ENCODE measurements at places on chromosomes 16 and 17. TPM values are rescaled to one million over a fixed set of nuclear protein-coding genes. Genes with fewer than 3 reads are reported as not detected.
A peak's percentile ranks its signal among the peaks of the same experiment; 100 is the strongest.

DNA sequence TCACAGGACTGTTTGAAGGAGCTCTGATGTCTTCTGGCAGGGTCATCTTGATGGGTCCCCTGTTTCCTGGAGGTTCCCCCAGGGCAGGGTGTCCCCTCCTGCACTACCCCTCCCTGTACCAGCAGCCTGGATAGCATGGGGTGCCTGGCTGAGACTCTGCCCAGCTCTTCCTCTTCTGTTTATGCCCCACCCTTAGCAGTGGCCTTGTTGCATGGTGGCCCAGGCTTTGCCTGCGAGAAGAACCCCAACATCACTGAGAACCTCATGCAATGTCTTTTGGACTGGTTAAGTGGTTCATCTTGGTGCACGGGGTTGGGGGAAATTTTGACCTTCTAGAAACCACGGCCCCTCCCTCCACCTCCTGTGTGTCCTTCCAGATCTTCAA lies 121.8 kb downstream of the IRX3 start:
- no peak for DNase-seq

DNA sequence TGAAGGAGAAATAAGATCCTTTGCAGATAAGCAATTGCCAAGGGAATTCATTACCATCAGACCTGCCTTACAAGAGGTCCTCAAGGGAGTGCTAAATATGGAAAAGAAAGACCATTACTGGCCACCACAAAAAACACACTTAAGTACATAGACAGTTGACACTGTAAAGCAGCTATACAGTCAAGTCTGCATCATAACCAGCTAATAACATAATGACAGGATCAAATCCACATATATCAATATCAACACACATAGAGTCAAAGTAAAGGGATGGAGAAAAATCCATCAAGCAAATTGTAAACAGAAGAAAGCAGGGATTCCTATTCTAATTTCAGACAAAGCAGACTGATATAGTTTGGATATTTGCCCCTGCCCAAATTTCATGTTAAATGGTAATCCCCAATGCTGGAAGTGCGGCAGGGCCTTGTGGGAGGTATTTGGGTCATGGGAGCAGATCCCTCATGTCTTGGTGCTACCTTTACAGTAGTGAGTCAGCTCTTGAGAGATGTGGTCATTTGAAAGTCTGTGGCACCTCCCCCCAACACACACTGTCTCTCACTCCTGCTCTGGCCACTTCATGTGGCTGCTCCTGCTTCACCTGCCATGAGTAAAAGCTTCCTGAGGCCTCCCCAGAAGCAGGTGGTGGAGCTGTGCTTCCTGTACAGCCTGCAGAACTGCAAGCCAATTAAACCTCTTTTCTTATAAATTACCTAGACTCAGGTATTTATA lies 32.8 kb downstream of the TANC2 start:
- no peak for DNase-seq

GRCh38 chr16:59573528-59574271 lies 839.6 kb upstream of the GOT2 start:
- no peak for DNase-seq

GRCh38 chr16:48014349-48015135 lies 141.3 kb downstream of the ABCC12 start:
- DNase-seq = no peak

GRCh38 chr17:77285594-77286390 lies 145.0 kb downstream of the SEC14L1 start:
- DNase-seq = peak; percentile 85

DNA sequence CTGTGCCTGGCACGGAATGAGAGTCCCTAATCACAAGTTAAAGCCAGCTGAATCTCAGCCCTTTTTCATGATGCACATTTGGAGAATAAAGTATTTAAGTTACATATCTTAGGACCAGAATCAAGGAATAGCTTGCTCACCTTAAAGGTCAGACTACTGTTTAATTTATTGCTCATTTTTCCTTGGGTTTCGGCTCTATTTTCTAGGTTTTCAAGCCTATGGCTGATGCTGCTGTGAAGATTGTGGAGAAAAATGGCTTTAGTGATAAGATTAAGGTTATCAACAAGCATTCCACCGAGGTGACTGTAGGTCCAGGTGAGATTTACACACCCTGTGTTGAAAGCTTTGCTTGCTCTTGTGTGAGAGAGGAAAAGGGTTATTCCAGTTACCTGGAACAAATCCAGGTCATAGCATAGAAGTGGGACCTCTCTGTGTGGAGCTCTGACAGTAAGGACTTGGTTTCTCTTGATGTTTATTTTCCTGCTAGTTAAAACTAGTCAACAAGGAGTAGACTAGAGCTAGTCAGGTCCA lies 18.1 kb downstream of the PRMT7 start:
- DNase-seq = no peak

DNA sequence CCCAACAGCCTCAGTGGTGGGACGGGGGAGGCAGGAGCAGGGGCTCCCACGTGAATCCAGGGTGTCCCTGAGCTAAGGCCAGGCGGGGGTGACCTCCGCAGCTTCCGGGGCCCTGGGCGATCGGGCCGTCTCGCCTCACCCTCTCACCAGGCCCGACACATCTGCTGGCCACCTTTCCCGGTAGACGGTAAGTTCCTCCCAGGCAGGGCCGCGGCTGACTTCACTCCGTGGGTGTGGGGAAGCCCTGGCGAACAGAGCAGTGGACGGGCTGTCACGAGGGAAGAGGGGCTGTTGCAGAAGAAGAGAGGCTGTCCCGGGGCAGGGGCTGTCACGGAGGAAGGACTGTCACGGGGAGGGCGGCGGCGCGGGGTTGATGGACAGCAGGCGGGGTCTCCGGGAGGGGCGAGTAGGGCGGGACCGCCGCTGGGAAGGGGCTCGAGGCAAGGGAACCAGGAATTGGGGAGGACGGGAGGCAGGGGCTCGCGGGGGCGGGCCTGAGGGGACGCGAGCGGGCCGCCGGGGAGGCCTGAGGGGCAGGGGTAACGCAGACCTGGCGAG lies 498 bp downstream of the PKMYT1 start:
- no peak for DNase-seq

GRCh38 chr16:67506468-67506867 lies 22.2 kb upstream of the RIPOR1 start:
- DNase-seq = no peak

- peak; percentile 65 for DNase-seq
These were observed 82.2 kb downstream of the TNRC6C start for GRCh38 chr17:78040440-78041385.

DNA sequence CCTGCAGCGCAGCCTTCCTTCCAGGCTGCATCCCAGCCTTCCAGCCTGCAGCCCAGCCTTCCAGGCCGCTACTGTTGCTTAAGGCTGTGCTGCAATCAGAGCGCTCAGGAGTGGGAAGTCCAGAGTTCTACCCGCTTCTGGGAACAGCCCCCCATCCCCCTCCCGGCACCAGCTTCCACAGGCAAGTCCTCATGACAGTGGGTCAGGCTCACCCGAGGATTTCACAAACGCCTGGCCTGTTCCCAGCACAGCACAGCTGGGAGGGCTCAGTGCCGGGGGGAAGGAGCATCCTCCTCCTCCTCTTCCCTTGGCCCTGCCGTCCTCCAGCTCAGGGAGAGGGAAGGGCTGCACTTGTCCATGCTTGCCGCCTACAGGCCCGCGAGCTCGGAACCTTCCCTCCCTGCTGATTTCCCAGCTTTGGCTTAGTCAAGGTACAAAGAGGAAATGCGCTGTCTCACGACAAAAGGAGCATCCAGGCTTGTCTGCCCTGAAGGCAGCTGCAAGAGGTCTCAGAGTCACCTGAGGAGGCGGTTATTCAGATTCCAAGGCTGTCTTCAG lies 8.3 kb downstream of the SOCS3 start:
- peak; percentile 97 for DNase-seq

DNA sequence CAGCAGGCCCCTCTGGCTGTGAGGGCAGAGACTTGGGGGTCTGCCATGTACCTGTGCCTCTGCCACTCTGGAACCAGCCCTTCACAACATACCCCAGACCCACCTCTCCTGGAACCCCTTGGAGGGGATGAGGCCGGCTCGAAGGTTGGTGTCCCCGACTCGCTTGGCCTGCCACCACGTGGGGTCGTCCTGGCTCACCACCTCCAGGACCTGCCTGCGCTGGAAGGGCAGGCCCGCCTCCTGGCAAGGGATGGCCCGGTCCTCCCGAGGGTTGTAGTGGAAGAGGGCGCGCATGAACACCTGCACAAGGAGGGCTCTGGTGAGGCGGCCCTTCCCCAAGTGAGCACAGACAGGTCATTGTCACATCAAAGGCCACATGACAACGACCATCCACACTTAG lies 12.2 kb downstream of the MPP3 start:
- DNase-seq = peak; percentile 68

GRCh38 chr17:39701012-39701783 lies 1.3 kb downstream of the ERBB2 start:
- DNase-seq = no peak

GRCh38 chr16:48524348-48525200 lies 85.4 kb downstream of the N4BP1 start:
- DNase-seq = peak; percentile 22

DNA sequence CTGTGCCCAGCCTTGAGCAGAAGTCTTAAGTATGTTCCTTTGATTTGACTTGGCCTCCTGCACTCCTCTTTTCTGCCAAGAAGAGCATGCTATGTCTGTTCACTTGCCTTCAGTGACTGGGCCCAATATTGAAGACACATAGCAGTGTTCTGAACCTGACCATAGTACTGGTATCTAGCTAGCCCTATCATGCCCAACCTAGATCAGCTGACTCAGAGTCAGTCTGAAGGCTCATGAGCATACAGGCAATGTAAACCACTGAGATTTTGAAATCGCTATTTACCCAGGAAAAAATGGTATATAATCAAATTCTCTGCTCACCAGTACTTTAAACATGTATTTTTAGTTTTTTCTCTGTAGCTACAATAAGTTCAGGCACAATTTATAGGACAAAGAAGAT lies 129.4 kb downstream of the TANC2 start:
- no peak for DNase-seq

GRCh38 chr17:66483906-66484305 lies 181.5 kb downstream of the PRKCA start:
- DNase-seq = no peak

GRCh38 chr16:68478526-68479250 lies 30.4 kb upstream of the SMPD3 start:
- DNase-seq = no peak

- DNase-seq = no peak
These were observed 14.7 kb downstream of the AOC3 start for GRCh38 chr17:42865638-42866094.

DNA sequence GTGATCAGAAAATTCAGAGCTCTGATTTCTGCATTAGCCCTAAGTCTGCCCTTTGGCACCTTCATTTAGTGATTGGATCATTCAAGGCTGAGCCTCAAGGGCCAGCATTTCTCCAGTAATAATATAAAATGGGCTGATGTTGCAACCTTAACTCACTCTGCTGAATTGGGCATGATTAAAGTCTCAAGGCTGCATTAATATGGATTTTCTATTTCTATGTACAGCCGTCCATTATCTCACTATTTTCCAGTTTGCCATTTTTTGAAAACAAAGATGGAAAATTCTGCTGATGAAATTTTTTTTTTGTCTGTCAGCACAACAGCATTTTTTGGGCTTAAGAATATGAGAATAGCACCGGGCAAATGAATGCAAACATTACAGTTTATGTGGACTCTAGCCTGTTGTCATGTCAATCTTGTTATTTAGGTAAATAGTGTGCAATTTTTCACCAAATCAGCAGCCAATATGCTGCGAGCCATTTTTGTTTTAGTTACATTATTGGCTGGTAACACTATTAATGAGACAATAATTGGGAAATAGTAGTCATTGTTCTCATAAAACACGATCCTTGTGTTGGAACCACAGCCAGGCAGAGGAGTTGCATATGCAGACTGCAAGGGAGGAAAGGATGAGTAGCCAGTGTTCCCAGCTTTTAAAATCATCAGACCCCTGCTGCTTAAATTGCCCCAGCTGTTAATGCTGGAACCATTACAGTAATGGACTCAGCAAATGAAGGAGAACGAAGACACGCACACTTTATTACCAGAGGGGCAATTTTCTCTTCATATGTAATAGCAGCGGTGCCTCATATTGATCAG lies 10.5 kb downstream of the FTO start:
- no peak for DNase-seq

- DNase-seq = no peak
These were observed 45.2 kb upstream of the STAC2 start for GRCh38 chr17:39270923-39271322.

GRCh38 chr17:696369-696768 lies 18.3 kb downstream of the VPS53 start:
- no peak for DNase-seq

DNA sequence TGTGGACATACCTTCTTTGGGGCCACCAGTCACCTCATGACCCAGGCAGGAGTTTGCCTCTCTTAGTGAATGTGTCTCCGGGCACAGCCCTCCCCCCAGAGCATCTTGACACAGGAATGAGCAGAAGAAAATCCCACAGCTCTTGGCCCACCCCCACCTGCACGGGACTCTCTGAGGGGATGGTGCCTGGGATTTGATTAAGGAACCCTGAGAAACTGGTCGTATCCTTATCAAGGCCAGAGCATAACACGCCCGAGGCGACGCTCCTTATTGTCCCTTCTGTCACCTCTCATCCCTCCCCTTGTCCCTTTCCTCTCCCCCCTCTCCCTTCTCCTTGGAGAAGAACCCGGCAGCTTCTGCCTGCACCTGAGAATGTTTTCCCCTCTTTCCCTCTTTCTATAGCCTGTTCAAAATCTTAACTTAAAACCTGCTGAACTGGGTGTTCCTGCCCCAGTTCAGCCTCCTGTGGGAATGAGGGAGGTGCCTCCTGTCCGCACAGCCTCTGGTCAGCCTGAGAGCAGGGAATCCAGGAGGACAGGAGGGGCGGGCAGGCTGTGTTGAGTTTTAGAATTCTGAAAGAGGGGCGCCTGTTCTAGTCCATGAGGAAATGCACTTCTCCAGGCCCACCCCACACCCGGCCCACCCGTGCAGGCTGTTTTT lies 140.7 kb upstream of the PLCG2 start:
- DNase-seq = no peak

Gene HOXB1
- total RNA-seq = not detected

Gene OVCA2
- total RNA-seq = 24.1 TPM

Gene TERB1
- total RNA-seq = 0.55 TPM

Gene C17orf107
- total RNA-seq = 6.3 TPM

Gene NOD2
- 27.2 TPM for total RNA-seq

Gene SLX1A
- total RNA-seq = 92.4 TPM

Gene SLFN14
- total RNA-seq = 0.24 TPM

Gene KRT33A
- total RNA-seq = not detected

Gene SMIM36
- total RNA-seq = not detected

Gene RAMP2
- total RNA-seq = not detected

Gene KRT12
- not detected for total RNA-seq

Gene KRT33B
- total RNA-seq = not detected

Gene ZFP3
- 9.7 TPM for total RNA-seq

Gene CRYBA1
- total RNA-seq = not detected

Gene TMC5
- total RNA-seq = 50.1 TPM

Gene SLFN11
- 53.2 TPM for total RNA-seq

Gene NXPH3
- 6.5 TPM for total RNA-seq

Gene SHCBP1
- 0.89 TPM for total RNA-seq

Gene FN3K
- 10.8 TPM for total RNA-seq
